ENCODE measurements at places on chromosomes 4 and X.

DNA sequence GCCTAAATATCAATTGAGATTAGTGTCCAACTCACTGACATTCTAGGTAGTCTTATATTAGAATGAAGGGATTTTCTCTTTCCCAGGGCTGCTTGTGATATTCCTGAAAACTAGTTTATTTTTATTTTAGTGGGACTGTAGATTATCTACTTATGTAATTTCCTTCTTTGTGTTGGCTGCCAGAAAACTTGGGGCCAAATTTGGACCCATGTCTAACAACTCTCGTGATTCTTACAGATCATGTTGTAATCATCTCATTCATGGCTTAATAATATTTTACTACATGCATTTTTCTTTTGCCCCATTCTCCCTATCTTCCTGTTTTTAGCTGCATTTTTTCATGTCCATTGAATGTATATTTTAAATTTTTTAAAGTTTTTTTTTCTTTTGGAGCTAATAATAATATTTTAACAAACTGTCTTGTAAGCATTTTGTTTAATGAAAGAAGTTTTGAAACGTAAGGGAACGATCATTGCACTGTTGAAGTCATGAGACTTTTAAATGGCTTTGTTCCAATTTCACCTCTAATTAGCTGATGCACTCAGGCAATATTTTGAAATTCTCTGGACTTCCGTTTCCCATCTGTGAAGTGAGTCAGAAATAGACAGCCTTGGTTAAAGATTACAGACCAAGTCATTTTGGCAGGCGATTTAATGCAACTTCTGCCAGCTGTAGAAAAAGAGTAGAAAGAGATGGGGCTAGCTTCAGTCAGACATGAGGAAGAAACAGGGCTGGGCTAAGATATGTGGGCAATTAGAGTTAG lies 14.3 kb upstream of the TDO2 start:
- no peak for DNase-seq

- DNase-seq = no peak
These were observed 1086.7 kb downstream of the STIM2 start for GRCh38 chr4:27947302-27947701.

DNA sequence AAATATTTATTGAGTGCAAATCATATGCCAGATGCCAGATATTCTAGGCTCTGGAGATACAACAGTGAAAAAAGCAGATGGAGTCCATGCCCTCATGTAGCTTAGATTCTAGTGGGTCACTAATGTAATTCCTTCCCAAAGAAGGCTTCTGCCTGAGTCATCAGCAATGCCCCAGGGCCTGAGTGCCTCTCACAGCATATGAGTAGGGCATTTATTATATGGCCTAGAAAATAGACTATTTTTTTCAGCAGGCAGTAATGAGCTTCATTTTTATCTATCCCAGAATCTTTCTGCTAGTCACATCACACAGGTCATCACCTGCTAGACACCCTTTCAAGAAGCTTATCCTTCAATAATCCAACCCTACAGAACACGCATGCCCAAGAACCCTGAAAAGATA lies 22.3 kb downstream of the TMEM31 start:
- no peak for DNase-seq

DNA sequence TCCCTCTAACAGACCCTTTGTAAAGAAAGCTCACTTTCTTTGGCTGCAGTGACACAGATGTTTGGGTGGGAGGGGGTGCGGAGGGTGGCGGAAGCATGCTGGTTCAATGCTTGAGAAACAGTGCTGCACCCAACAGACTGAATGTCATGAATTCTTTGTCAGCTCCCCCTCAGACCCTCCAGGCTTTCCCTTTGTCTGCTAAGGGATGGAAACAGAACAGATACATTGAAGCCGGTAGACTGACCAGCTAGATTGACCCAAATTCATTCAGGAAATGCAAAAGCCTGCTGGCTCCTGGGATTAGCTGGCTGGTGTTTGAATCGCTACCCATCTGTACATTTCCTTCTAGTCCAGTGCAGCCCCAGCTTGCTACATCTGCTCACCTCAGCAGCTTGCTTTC lies 90.8 kb upstream of the PAK3 start:
- no peak for DNase-seq

DNA sequence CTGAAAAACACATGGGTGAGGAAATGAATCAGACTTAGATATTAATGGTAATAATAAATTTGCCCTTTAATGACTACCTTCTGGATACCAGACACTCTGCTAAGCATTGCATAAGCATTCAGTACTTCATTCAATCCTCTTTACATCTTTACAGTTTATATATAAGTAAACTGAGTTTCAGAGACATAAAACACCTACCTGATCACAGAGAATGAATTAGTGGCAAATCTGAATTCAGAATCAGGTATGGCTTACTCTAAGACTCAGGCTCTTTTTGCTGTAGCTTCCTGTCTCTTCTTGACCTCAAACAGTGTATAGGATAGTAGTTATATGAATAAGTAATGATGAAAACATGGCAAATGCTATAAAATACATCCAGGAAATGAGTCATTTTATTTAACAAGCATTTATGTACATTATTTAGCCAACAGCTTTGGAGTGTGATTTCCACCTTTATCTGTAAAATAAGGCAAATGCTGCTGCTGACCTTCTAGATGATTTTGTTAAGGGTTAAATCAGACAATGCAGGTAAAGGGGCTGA lies 83.9 kb downstream of the VEGFC start:
- DNase-seq = no peak

DNA sequence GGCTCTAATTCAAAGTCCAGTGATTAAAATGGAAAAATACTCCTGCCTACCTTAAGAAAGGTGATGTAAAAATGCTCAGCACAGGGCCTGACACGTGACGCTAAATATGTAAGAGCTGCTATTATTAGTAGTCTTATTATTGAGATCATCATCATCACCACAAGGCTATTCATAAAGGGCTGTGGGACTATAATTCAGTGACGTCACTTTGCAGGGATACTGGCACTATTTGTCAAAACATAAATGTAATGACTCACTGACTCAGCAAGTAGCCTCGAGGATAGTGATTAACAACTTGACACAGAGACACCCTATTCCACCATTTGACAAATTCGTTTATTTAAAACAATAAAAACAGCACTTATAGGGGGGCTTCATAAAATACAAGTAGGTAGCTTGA lies 258.9 kb downstream of the SPANXN1 start:
- DNase-seq = no peak

DNA sequence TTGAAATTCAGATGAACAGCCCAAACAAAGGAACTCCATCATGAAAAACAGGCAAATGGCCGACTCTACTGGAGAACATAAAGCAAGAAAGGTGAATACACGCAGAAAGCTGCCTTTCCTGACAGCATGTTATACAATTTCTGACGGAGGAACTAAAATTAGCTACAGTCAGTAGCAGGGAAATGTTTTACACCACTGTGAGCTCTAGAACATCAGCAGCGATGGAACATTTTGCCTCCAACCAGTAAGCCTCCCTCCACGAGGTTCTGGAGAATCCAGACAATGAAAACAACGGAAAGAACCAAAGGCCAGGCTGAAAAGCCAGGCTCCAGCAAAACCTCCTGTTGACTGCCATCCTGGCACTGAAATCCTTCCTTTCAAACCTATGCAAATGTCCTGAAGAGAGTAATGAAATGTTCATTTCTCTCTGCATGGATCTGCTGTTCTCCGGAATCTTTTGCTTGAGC lies 78.9 kb downstream of the IRF2 start:
- DNase-seq = no peak

DNA sequence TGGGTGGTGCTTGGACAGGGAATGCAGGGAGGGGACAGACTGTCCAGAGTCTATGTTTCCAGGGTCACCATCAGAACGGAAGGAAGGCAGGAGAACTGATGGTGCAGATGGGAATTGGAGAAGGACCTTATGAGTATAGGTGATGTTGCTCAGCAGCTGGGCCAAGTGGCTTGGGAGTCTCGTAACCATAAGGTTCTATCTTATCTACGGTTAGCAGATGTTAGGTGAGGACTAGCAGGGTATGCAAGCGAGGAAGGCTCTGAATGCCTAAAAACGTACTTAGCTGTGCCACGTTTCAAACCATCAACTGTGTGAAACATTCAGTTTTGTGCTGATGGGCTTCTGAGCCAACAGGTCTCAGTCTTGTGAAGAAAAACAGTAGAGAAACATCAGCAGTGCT lies 22.4 kb downstream of the MAGEA9 start:
- no peak for DNase-seq

DNA sequence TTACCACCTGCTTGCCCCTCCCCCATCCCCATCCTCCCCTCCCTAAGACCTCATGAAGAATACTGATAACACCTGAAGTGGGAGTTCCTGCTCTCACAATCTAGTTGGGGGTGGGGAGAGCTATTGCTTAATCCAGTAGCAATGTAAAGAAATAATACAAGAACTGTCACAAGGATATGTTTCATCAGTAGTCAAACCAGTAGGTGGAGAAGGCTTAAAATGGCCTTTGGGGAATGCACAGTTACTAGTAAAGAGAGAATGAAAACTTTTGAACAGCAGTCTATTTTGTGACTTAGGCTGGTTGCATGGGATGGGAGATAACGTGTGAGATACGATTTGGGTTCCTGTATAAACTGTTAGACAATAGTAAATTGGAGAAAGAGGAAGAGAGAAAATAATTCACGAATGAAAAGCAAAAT lies 6.0 kb downstream of the GALNT7 start:
- DNase-seq = no peak

GRCh38 chrX:82973646-82974045 lies 534.4 kb upstream of the POU3F4 start:
- no peak for DNase-seq

GRCh38 chrX:9848718-9849479 lies 62.7 kb downstream of the SHROOM2 start:
- no peak for DNase-seq

DNA sequence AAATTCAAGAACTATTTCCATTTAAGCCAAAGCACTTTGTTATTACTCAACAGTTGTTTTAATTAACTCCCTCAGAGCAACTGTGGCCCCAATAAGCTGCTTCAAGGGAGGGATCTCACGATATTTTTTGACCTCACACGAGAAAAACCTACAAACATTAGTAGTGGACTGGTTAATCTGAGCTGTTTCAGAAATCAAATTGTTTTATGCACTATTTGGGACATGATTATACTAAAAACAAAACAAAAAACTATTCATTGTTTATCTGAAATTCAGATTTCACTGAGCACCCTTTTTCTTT lies 74.3 kb downstream of the DCHS2 start:
- no peak for DNase-seq

DNA sequence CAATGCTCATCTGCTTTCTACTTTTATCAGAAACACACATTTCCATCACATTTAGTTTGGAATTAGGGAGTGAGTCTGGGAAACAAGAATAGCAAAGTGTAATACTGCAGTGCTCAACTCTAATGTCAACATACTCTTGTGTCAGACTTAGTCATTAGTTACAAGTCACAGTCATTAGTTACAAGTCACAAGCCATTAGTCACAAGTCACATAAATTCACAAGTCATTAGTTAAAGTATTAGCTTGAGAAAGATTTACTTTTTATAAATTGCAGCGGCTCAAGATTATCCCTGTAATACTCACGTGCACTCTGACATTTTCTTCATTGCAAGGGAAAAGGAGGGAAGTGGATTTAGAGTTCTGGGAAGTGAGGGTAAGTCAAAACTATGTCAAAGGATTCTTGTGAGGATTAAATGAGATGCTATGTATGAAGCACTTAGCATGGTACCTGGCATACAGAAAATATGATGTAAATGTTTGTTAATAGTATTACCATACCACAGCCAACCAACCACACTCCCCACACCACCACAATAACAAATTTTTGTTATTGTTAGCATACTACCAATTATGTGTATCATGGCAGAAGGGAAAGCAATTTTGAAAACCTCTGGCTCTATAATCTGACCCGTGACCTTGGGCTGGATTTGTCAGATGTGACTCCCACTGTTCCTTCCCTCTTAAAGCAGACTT lies 116.6 kb downstream of the ARHGAP24 start:
- DNase-seq = no peak

- no peak for DNase-seq
These were observed 4.2 kb downstream of the RPS4X start for GRCh38 chrX:72272868-72273267.

GRCh38 chr4:57689693-57690205 lies 579.6 kb upstream of the IGFBP7 start:
- no peak for DNase-seq

DNA sequence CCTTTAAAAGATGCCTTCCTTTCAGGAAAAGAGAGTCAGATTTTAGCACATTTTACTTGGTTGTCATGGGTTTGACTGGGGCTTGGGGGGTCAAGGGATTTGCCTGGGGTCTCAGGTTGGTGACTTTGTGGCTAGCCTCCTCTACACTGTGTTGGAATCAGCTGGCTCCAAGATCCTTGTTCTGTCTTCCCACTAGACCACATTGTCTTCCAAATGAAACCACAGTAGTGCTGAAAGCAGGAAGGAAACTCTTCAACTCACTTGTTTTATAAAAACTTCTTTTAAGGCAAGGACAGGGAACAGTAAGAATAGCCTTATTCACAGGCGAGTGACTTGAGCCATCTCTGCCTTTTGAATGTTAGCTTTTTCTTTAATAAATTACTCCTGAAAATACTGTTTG lies 37.0 kb upstream of the OTUD4 start:
- DNase-seq = no peak

All from CD8-positive, alpha-beta T cell (primary cell).